GDM1 (cell line): ENCODE measurements at places on chromosomes 1 and 21.

DNA sequence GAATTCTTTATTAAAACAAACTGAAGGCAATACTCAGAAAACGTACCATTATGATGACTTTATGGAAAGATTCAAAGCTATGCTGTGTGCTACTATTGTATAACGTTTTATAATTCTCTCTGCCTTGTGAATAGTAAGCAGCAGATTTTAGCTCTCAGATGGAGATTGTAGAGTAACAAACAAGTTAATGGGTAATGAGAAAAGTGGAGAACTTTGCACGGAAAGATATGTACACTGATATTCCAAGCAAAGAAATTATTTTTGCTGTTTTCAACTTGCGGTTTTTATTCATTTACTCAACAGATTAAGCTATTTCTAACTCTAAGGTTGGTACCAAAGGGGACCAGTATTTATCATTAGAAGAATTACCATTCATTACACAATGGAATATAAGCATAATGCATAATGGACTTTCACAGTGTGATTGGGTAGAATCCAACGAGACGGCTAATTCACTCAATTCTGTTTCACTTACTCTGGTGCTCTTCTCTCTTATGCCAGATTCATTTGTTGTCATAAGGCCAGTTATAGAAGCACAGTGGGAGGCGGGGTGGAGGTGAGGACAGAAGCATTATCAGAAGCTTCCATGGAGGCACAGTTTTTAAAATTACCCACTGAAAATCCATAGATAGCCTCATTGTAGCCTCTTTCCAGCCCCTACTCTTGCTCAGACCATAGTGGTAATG, 38.6 kb downstream of the ATP1B1 start:
- no peak for DNase-seq

GRCh38 chr1:82260666-82261065, 459.9 kb downstream of the ADGRL2 start:
- no peak for DNase-seq

GRCh38 chr1:117661027-117661426, 55.2 kb downstream of the TENT5C start:
- no peak for DNase-seq

DNA sequence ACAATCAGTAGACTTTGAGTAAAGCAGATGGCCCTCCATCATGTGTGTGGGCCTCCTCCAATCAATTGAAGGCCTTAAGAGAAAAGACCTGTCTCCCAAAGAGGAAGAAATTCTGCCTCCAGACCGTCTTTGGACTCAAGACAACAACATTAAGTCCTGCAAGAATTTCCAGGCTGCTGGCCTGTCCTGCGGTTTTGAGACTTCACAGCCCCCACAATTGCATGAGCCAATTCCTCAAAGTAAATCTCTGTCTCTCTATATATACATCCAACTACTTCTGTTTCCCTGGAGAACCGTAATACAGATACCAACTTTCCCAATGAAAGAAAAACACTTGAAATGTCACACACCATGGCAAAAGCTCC, 16.4 kb downstream of the REG4 start:
- DNase-seq = no peak

DNA sequence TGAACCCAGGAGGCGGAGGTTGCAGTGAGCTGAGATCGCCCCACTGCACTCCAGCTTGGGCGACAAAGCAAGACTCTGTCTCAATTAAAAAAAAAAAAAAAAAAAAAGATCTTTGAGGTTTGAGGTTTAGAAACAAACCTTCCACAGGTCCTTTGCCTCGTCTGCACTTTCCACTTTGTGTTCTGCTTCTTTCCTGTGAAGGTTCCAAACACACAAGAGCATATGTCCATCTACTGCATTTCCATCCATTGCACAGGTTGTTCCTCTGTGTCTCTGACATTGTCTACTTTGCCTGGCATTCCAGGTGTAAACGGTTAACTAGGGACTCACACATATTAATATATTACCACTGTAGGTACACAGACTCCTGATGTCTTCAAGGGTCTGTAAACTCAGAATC, 40.1 kb downstream of the DSTYK start:
- no peak for DNase-seq

GRCh38 chr1:181061891-181062835, 26.3 kb upstream of the IER5 start:
- DNase-seq = peak; percentile 15

DNA sequence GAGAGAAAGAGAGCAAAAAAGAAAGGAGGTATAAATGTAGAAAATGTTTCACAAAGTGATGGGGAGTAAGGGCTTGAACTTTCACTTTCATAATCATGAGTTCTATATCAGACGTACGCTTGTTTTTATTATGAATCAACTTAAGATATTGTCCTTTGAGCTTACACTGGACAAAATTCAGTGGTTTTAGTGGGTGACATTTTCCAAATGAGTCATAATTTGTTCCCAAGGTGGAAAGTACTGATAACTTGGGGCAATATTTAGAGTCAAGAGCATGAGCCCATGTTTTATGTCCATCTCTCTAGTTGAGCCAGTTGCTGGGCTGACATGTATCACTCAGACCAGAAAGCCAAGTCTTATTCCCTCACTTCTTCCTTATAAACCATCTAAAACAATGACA, 161.6 kb downstream of the CHRM3 start:
- no peak for DNase-seq

- DNase-seq = no peak
Observed at GRCh38 chr1:47399846-47400155, 16.3 kb upstream of the FOXE3 start.

- DNase-seq = no peak
Observed at GRCh38 chr1:11898831-11899467, 27.3 kb downstream of the KIAA2013 start.

DNA sequence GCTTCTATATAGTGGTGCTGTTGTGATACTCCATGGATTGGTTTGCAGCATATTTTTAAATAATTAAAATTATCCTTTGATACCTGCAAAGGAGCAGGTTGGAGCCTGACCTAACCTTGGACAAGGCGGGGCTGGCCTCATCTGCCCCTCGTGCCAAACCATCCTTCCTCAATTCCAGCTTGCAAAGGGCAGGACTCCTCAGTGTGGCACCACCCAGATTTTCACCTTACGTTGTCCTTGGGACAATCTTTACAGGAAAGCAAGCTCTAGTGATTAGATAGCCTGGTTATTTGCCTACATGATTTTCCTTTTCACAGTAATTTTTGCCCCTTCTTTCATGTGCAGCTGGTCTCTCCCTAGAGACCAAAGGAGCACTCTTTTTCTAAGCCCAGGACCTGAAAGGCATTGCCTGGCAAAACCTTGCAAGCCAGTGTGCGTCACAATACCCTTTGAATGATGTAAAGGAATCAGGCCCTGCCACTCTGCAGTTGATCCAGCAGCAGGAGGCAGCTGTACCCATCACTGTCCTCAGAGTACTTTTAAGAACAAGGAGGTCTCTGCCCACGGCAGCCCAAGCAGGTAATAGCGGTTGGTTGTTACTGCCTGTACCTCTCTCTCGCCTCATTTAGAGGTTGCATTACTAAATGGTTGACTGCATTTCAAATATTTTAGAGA, 99.4 kb downstream of the ADSS2 start:
- no peak for DNase-seq

DNA sequence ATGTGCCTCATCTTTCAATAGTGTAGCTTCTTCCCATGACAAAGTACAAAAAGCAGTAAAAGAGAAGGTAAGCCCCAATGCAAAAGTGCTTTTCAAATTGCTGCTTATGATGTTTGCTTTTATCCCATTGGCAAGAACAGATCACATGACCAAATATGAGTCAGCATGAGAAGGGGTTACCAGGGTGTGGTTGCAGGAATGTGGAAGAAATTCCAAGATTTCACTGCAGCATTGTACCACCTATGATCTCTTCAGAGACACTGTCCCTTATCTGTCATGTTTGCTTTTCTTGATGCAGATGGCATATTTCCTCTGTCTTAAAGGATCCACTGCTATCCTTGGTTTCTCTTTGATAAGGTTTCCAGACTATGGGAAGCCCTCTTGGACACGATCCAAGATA, 1006.9 kb upstream of the PRMT6 start:
- no peak for DNase-seq

DNA sequence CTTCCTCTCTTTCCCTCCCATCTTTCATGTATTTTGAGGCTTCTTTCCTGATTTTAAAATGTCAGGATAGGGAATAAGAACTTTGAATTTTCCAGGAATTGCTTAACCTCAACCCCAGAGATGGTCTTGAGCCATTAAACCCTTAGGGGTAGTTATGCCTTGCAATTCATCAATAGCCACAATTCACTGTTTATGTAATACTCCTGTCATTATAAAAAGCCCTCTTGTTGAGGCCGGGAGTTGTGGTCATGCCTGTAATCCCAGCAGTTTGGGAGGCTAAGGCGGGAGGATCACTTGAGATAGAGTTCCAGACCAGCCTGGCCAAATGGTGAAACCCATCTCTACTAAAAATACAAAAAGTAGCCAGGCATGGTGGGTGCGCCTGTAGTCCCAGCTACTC, 24.5 kb downstream of the SPATA45 start:
- no peak for DNase-seq

DNA sequence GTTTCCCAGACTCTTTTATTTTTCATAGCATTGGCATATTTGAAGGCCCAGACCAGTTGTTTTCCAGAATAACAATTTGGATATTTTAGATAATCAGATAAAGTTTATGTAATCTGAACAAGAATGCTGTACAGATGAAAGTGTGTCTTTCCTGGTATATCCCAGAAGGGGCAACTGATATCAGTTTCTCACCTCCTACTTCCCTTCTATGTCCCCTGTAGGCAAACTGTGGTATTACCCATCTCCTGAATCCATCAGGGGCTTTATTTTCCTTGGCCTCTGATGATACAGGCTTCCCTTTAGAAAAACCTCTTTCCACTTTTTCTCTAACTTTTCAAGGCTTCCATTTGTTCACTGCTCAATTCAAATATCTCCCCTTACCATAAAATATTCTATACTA, 87.5 kb upstream of the RGS1 start:
- no peak for DNase-seq

DNA sequence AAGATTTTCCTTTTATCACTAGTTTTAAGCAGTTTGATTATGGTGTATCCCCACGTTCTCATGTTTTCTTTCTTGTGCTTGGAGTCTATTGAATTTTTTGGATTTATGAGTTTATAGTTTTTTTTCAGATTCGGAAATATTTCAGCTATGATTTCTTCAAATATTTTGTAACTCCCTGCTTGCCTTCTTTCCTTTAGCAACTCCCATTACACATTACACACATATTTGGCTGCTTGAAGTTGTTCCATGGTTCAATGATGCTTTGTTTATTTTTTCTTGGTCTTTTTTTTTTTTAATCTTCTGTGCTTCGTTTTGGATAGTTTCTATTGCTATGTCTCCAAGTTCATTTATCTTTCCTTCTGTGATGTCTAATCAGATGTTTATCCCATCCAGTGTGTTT, 48.5 kb upstream of the WARS2 start:
- no peak for DNase-seq

DNA sequence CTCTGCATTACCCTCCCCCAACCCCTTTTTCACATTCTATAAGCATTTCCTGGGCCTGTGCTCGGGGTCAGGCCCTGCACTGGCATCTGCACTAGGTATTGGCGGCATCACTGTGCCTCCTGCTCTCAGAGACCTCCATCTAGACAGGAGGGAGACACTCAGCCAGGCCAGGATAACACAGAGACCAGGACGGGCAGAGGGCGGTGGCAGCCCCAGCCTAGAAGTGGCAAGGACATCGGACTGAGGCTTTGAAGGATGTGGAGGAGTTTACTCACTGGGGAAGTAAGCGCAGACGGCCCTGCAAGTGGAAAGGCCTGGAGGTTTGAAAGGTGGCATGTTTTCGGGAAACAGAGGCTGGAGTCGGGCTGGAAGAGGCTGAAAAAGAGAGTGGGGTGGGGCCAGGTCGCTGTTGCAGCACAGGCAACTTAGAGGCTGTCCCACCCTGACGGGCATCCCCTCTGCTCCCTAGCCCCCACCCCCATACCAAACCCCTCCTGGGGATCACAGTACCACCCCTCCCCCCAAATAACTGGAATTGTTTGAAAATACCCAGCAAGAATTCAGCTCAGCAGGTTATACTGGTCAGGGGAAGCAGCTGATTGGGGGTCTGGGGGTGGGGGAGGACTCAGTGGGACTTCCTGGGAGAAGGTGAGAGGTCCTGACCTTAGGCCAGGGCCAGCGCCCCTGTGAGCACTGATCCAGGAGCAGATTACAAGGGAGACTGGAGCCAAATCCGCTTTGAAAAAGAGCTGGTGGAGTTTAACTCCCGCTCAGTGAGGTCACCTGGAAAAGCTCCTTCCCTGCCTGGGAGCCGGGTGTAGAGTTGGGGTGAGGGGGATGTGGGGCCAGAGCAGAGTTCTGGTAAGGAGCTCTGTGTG, 121.8 kb upstream of the WNT4 start:
- no peak for DNase-seq

GRCh38 chr1:44048532-44049215, 17.4 kb upstream of the SLC6A9 start:
- no peak for DNase-seq

GRCh38 chr1:199799116-199799515, 228.4 kb upstream of the NR5A2 start:
- no peak for DNase-seq

DNA sequence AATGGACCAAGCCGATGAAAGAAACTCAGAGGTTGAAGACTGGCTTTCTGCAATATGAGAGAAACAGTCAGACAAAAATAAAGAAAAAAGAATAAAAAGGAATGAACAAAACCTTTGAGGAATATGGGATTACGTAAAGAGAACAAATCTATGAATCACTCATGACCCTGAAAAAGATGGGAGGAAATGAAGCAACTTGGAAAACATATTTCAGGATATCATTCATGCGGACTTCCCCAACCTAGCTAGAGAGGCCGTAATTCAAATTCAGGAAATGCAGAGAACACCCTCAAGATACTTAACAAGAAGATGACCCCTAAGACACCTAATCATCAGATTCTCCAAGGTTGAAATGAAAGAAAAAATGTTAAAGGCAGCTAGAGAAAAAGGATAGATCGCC, 705.3 kb upstream of the CHRM3 start:
- DNase-seq = no peak

GRCh38 chr1:161676441-161676840, 13.5 kb downstream of the FCGR2B start:
- DNase-seq = no peak

DNA sequence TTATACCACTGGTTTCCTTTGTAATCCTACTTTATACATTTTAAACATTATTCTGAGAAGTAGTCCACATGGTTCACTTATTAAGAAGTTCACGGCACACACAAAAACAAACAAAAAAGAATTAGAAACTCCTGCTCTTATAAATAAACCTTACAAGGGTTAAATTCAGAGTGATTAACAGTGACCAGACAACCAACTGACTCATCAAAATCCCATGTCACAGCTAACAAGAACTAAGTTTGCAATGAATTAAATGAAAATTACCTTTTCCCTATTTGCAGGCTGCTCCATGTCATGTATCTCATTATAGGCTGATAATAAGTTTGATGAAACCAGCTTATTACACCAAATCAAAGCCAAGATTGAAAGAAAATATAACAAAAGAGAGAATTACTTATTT, 77.5 kb downstream of the PUM1 start:
- DNase-seq = no peak

- no peak for DNase-seq
Observed at GRCh38 chr1:9500756-9501754, 38.2 kb upstream of the SLC25A33 start.

- DNase-seq = no peak
Observed at GRCh38 chr1:91201176-91201575, 179.3 kb upstream of the ZNF644 start.

- DNase-seq = no peak
Observed at GRCh38 chr1:52899445-52899894, 22.1 kb downstream of the ECHDC2 start.
